ENCODE measurements at places on chromosomes 2 and 18. TPM values are rescaled to one million over a fixed set of nuclear protein-coding genes. Genes with fewer than 3 reads are reported as not detected.

- DNase-seq = no peak
- peaks cover 25% of the 10 kb centered on the region for H3K36me3 ChIP-seq
- peaks cover 24% of the 10 kb centered on the region for H3K4me1 ChIP-seq
- no peak overlapping the region for H3K27ac ChIP-seq
Measured at GRCh38 chr2:105100046-105100840, 62.4 kb downstream of the MRPS9 start.

Gene KIF3C
- 39.5 TPM for total RNA-seq

Gene GYPC
- 39.7 TPM for total RNA-seq

DNA sequence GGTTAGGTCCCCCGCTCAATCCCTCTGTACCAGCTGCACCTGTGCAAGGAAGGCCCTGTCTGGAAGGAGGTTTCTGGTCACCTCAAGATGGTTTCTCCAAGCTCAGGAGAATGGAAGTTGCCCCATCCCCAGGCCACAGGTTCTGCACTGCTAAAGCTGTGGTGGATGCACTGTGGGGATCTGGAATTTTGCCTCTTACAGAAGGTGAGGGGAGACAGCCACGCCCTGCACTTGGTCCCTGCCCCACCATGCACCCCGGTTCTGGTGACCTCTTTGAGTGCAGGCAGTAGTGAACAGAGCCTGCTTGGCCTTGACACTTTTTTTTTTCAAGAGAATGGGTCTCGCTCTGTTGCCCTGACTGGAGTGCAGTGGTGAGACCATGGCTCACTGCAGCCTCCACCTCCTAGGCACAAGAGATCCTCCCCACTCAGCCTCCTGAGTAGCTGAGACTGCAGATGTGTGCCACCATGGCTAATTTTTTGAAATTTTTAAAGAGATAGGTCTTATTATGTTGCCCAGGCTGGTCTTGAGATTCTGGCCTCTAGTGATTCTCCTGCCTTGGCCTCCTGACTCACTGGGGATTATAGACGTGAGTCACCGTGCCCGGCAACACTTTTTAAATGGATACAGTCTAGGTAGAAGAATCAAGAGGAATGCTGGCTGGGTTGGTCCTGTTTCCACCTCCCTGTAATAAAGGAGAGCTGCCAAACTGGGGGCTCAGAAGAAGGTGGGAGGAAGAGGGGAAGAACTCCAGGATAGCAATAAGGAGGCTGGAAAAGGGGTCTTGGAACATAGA, 5.8 kb upstream of the NT5DC4 start:
- peaks cover 21% of the 10 kb centered on the region for H3K27me3 ChIP-seq
- no peak overlapping the region for H3K4me3 ChIP-seq
- no peak for DNase-seq
- no peaks in the 10 kb centered on the region for H3K4me1 ChIP-seq

DNA sequence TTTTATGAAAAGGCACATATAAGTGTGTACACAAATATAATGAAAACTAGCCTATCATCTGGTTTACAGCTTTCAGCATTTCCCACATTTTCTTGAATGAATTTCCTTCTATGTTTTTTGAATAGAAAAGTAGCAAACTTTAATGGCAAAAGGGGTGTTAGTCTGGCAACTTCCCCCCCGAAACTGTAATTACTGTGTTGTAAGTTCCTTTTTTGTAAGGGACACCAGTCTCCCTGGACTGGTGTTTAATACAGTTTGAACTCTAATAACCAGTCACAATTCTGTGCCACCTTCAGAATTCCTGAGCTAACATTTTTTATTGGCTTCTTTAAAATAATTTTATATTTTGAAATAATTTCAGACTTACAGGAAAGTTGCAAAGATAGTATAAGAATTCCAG, 94.2 kb downstream of the ACSL3 start:
- H3K4me3 ChIP-seq = no peak overlapping the region
- no peak for DNase-seq
- H3K27ac ChIP-seq = no peak overlapping the region
- H3K36me3 ChIP-seq = peaks cover 2% of the 10 kb centered on the region

- no peak overlapping the region for H3K27ac ChIP-seq
- H3K27me3 ChIP-seq = no peaks in the 10 kb centered on the region
- H3K36me3 ChIP-seq = peaks cover 26% of the 10 kb centered on the region
- H3K4me1 ChIP-seq = peaks cover 20% of the 10 kb centered on the region
- DNase-seq = no peak
Measured at GRCh38 chr2:208311321-208311720, 45.3 kb downstream of the PIKFYVE start.

Gene RGPD3
- 0.09 TPM for total RNA-seq

- no peaks in the 10 kb centered on the region for H3K36me3 ChIP-seq
- no peak for DNase-seq
- no peak overlapping the region for H3K4me3 ChIP-seq
- H3K4me1 ChIP-seq = no peaks in the 10 kb centered on the region
- H3K27me3 ChIP-seq = peaks cover 8% of the 10 kb centered on the region
Measured at GRCh38 chr18:78612318-78612717, 367.3 kb upstream of the SALL3 start.

DNA sequence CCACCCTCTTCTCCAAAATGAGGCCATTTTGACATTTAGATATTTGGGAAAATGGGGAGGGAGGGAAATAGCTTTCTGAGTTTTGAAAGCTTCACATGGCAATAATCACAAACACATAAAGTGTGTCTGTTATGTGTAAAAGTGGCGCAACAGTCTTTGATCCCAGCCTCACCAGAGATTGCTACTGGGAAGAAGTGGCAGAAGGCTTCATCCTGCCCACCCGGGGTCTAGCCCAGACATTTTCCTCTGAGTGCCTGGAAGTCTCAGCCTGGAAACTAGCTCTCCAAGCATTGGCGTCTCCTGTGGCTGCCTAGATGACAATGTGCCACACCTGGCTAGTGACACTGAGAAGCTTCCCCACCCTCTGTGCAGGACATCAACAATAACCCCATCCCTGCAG, 1.7 kb upstream of the LBH start:
- H3K36me3 ChIP-seq = peaks cover 3% of the 10 kb centered on the region
- H3K27me3 ChIP-seq = peaks cover 6% of the 10 kb centered on the region
- DNase-seq = no peak
- H3K27ac ChIP-seq = no peak overlapping the region
- peaks cover 48% of the 10 kb centered on the region for H3K4me1 ChIP-seq

DNA sequence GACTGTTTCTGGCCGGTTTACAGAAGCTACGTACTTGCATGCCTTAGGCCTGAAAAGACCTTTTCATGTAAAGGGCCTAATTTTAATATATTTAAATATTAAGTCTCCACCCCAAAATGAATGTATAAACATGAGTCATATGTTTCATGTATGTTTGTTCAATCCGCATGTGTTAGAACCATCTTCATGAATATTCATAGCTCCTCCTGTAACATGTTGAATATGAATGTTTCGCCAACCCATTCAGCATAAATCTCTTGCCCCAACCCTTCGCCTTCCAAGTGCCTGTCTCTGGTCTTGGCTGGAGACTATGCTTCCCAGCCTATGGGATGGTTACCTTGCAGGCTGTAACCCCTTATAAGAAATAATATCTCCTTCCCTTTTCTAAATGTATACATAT, 212.5 kb downstream of the SCG2 start:
- H3K4me3 ChIP-seq = no peak overlapping the region
- peaks cover 3% of the 10 kb centered on the region for H3K36me3 ChIP-seq
- H3K4me1 ChIP-seq = no peaks in the 10 kb centered on the region
- H3K27me3 ChIP-seq = no peaks in the 10 kb centered on the region
- DNase-seq = no peak

DNA sequence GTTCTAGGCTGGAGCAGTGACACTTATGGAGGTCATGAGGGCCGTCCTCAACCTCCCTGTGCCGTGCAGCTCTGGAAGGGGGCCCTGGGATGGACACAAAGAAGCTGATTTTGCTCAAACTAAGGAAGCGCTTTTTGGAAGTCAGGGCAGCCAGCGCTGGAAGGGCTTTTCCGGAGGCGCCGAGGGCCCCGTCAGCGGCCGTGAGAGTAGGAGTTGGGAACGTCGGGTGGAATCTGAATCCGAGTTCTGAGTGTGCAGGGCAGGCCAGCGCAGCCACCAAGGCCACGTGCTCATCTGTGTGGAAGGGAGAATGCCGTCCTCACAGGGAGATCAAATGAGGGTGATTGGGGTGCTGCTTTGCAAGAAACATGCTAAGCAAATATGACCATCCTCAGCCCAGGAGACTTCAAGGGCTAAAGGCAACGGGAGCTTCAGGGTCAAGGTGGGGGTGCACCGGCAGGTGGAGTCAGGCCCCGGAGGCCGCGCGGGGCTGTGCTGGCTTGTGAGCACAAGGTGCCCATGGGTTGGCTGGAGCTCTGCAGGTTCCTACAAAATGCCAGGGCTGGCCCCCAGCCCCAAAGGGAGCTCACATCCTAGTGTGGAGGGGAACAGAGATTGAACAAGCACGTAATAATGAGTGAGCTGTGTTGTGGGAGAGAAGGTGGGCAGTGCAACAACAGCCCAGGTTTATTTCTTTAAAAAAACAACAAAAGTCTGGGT, 70.4 kb upstream of the HPCAL1 start:
- no peaks in the 10 kb centered on the region for H3K36me3 ChIP-seq
- H3K4me1 ChIP-seq = peaks cover 9% of the 10 kb centered on the region
- no peak overlapping the region for H3K4me3 ChIP-seq
- DNase-seq = no peak
- H3K27ac ChIP-seq = no peak overlapping the region

DNA sequence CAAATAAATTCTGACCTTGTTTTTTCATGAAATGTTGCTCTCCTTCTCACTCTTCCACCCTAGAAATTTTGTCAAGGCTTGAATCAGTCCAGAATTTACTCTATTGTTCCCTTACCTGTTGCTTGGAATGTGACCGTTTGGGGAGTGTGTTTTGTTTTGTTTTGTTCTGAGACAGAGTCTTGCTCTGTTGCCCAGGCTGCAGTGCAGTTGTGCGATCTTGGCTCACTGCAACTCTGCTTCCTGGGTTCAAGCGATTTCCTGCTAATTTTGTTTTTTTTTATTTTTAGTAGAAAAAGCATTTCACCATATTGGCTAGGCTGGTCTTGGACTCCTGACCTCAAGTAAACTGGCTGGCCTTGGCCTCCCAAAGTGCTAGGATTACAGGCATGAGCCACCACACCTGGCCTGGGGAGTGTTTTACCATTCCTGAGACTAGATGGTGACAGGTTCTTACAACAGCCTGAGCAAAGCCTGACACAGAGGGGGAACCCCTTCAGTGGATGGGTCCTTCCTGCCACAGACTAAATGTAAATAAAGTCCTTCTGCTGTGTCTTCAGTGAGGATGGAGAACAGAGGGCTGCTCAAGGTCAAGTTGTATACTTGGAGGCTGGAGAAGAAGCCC, 52.0 kb downstream of the HAUS1 start:
- DNase-seq = no peak
- no peak overlapping the region for H3K4me3 ChIP-seq
- peaks cover 28% of the 10 kb centered on the region for H3K4me1 ChIP-seq
- peaks cover 9% of the 10 kb centered on the region for H3K36me3 ChIP-seq
- H3K27me3 ChIP-seq = no peaks in the 10 kb centered on the region

Gene REG1B
- total RNA-seq = not detected

DNA sequence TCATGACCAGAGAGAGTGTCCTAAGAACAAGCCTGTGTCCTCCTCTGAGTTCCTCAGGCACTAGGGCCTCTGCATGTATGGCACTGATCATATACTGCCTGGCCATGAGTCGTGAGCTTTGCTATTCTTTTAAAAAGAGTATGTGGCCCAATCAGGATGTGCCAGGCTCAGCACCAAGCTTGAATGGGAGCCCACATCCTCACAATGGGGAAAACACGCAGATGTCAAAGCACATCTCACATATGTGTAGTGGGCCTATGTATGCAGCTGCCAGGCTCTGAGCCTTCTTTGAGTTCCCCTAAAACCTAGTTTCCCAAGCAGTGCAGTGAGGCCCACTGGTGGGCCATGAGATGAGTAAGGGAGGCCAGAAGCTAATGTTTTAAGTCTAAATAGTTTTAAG, 69.9 kb upstream of the SLC1A4 start:
- no peaks in the 10 kb centered on the region for H3K27me3 ChIP-seq
- no peak for DNase-seq
- H3K27ac ChIP-seq = no peak overlapping the region

GRCh38 chr18:63132819-63133200, 186.8 kb downstream of the BCL2 start:
- no peak overlapping the region for H3K4me3 ChIP-seq
- DNase-seq = no peak
- H3K27ac ChIP-seq = no peak overlapping the region
- peaks cover 13% of the 10 kb centered on the region for H3K4me1 ChIP-seq

- peaks cover 5% of the 10 kb centered on the region for H3K4me1 ChIP-seq
- no peaks in the 10 kb centered on the region for H3K36me3 ChIP-seq
- no peak for DNase-seq
- H3K27ac ChIP-seq = peak overlapping the region; percentile 33
- H3K27me3 ChIP-seq = peaks cover 20% of the 10 kb centered on the region
Measured at GRCh38 chr2:100801402-100801801, 18.5 kb upstream of the NPAS2 start.

DNA sequence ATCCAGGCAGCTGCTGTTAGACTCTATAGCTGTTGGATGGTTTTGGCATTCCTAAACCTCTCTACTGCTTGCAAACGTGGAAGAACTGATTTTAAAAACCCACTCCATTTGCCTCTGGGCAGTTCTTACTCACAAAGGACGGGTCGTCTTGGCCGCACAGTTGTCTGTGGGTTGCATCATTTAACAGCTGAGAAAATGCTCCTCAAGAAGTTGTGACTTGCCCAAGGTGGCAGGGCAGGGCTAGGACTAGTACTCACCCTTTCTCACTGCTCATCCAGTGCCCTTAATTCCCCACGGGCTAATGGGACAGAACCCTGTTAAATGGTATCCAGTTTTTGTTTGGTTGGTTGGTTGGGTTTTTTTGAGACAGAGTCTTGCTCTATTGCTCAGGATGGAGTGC, 997 bp upstream of the DRC1 start:
- no peak overlapping the region for H3K4me3 ChIP-seq
- no peak overlapping the region for H3K27ac ChIP-seq
- no peaks in the 10 kb centered on the region for H3K27me3 ChIP-seq
- no peak for DNase-seq
- H3K4me1 ChIP-seq = peaks cover 3% of the 10 kb centered on the region

DNA sequence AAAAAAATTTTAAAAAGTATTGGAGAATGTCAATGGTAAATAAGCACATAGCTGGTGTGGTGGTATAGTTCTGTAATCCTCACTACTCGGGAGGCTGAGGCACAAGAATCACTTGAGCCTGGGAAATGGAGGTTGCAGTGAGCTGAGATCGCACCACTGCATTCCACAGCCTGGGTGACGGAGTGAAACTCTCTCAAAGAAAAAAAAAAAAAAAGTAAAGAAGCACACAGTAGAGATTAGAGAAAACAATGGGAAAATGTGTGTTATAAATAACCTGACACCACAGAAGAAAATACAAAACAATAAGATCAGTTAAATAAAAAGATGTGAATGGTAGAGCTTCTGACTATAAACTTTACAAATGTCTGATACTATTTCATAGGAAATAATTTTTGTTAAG, 163.7 kb upstream of the WDSUB1 start:
- peaks cover 21% of the 10 kb centered on the region for H3K36me3 ChIP-seq
- no peaks in the 10 kb centered on the region for H3K27me3 ChIP-seq
- peaks cover 21% of the 10 kb centered on the region for H3K4me1 ChIP-seq
- H3K27ac ChIP-seq = peak overlapping the region; percentile 97
- H3K4me3 ChIP-seq = no peak overlapping the region

GRCh38 chr18:50870138-50870845, 8.6 kb upstream of the ME2 start:
- no peak overlapping the region for H3K4me3 ChIP-seq
- no peak overlapping the region for H3K27ac ChIP-seq
- H3K4me1 ChIP-seq = no peaks in the 10 kb centered on the region
- H3K36me3 ChIP-seq = no peaks in the 10 kb centered on the region
- H3K27me3 ChIP-seq = no peaks in the 10 kb centered on the region
- no peak for DNase-seq

Gene SPDYA
- 1.7 TPM for total RNA-seq
